ENCODE measurements at places on chromosomes 11 and 22. TPM values are rescaled to one million over a fixed set of nuclear protein-coding genes. Genes with fewer than 3 reads are reported as not detected.

The SESN3 gene
- total RNA-seq, result 33.7 TPM

The KCNC1 gene
- total RNA-seq, result not detected

The RFPL3 gene
- not detected for total RNA-seq

The CNTF gene
- total RNA-seq, result 3.2 TPM

The MTA2 gene
- total RNA-seq, result 112 TPM

The TOLLIP gene
- total RNA-seq, result 106 TPM

The OR51B2 gene
- total RNA-seq, result not detected

The C11orf91 gene
- not detected for total RNA-seq

Data from esophagus squamous epithelium (tissue), 5 donors.